ENCODE measurements at places on chromosomes 2 and 18.

GRCh38 chr2:39434233-39434897, 2.7 kb downstream of the MAP4K3 start:
- DNase-seq, result no peak

- DNase-seq, result no peak
Observed at GRCh38 chr18:67261931-67262552, 254.5 kb downstream of the DSEL start.

DNA sequence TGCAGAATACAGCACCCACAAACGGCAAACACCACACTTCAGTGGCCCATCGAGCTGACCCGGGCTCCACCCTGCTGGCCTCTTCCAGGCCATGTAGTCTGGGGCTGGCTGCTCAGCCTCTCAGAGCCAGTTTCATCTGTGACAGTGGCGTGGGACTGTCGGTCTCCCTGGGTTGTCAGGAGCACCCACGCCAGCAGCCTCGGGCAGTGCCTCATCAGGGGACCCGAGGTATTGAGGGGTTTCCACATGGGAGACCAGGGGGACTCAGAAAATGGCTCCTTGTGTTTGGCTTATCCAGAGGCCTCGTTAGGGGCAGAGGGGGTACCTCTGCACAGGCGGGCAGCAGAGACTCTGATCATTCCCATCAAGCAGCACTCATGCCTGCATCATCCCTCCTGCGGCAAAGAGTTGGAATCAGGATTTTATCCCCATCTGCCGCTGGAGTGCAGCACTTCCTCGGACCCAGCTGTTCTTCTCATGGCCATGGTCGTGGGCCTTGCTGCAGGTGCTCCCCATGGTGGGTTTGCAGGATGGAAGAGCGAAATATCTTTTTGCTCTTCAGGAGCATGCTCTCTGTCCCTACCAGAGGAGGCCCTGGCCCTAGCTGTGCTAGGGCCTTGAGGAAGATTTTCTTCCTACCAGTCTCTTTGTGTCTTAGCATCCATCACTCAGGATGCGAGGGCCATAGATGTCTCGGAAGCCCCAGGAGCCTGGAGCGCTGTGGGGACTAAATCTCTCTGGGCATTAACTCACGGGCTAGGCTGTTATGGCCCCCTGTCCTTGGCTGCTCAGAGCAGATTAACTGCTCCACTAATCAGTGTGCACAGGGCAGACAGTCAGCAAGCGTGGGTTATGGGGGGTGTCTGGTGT, 100.8 kb downstream of the CLIP4 start:
- no peak for DNase-seq

DNA sequence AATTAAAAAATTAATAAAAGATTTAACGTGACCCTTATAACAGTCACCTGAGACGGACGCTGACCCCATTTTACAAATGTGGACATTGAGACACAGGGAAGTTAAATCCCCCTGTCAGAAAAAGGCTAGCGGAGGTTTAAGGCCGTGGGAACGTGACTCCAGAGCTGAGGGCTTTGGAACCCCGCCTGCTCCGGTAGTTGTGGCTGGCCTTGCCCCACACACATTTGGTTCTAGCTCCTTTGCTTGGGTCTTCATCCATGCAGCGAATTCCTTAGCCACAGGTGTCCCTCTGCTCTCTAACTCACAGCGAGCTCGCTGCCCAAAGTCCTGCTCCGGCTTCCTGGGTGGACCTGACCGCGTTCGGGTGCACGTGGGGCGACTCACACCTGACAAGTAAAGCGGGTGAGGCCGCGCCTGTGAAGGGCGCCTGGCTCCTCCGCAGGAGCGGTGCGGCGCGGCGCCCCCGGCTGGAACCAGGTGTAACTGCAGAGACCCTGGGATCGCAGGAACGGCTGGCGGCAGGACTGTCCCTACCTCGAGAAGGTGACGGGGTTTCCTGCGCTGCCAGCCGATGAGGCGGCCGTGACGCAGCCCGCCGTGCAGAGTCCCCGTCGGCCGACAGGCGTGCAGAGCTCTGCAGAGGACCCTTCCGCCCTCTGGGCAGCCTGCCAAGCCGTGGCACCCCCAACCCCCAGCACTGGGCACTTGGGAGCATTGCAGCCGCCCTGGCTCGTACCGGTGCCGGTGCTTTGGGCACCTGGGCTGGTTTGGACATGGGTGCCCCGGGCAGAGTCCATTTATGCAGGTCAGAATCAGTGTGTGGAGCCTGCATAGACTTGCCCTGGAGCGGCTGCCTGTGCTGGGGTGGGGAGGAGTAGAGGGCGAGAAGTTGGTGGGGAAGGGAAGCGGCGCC, 2.4 kb upstream of the PROC start:
- peak; percentile 35 for DNase-seq

DNA sequence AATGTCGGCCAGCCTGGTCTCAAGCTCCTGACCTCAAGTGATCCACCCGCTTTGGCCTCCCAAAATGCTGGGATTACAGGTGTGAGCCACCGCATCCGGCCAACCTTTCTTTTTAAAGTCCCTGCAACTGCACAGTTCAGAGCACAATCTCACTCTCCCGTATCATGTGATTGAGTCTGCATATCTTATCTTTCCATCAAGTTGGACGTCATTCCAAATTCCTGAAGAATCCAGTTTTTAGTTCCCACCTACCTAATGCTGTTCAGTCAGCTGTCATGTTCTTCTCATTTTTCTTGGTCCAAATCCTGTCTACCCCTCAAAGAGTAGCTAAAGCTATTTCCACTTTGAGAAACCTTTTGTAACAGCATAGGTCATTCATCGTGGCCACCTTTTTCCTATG, 110.8 kb upstream of the FBXO11 start:
- DNase-seq, result no peak

GRCh38 chr18:45478889-45479288, 136.4 kb upstream of the SLC14A2 start:
- DNase-seq, result no peak

DNA sequence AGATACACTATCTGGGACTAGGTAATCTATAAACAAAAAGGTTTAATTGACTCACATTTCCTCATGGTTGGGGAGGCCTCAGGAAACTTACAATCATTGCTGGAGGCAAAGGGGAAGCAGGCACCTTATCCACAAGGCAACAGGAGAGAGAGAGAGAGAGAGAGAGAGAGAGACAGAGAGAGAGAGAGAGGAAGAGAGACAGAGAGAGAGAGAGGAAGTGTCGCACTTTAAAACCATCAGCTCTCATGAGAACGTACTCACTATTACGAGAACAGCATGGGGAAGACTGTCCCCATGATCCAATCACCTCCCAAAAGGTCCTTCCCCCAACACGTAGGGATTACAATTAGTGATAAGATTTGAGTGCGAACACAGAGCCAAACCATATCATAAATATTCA, 253.5 kb upstream of the TRIB2 start:
- DNase-seq, result no peak
